ENCODE measurements at places on chromosomes 6 and 20.
A peak's percentile ranks its signal among the peaks of the same experiment; 100 is the strongest.

GRCh38 chr6:11672256-11672655 lies 106.3 kb downstream of the ADTRP start:
- DNase-seq: no peak

DNA sequence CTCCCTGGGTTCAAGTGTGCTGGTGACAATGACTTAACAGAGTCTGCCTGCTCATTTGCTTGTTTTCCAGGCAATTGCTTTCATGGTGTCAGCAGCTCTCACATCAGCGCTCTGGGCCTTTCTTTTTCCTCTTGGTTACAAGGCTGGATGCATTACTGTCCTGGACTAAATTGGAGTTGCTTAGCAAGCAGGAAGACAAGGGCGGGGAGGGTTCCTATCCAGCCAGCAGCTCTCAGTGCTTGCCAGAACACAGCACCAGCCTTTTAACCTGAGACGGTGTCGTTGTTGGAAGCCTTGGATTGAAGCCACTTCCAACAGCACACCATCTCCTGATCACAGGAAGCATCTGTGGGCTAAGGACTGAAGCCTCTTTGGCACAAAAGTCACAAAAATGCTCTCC lies 606.9 kb downstream of the CDH26 start:
- no peak for DNase-seq

GRCh38 chr6:15389765-15390723 lies 144.2 kb downstream of the JARID2 start:
- no peak for DNase-seq

GRCh38 chr6:138662471-138662870 lies 111.1 kb upstream of the CCDC28A start:
- DNase-seq: no peak

GRCh38 chr20:61254881-61255626 lies 3.0 kb downstream of the CDH4 start:
- DNase-seq: no peak

DNA sequence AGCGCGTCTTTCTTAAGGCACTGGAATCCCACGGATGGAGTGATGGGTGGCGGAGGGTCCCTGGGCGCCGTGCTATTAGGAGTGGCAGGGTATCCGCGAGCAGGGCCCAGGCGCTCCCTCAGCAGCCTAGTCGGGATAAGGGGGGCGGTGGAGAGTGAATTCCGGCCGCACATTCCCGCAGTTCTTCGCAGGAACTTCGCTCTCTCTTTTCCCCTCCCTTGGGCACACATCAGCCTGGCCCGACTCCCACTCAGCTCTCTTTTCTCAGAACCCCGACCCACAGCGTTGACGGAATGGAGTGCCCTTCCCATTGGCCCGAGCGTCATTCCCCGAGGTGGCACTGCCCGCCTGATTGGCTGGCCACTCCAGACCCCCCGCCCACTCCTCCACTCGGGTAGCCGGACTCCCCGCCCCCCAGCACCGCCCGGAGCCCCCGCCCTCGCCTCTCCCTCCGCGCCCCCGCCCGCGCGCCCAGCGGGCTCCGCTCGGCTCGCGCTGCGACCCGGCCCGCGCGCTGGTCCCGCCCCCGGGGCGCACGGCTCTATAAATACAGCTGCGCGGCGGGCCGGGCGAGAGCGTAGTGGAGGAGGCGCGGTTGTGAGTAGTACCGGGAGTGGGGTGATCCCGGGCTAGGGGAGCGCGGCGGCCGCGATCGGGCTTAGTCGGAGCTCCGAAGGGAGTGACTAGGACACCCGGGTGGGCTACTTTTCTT lies at the start of gene ID4:
Gene ID4 (plus strand): TSS at position 572 of the 712 bp plus-strand sequence. CDS start 385 bp downstream, outside the sequence.
- DNase-seq: peak; percentile 94

GRCh38 chr6:110856296-110856695 lies 18.3 kb upstream of the AMD1 start:
- no peak for DNase-seq

DNA sequence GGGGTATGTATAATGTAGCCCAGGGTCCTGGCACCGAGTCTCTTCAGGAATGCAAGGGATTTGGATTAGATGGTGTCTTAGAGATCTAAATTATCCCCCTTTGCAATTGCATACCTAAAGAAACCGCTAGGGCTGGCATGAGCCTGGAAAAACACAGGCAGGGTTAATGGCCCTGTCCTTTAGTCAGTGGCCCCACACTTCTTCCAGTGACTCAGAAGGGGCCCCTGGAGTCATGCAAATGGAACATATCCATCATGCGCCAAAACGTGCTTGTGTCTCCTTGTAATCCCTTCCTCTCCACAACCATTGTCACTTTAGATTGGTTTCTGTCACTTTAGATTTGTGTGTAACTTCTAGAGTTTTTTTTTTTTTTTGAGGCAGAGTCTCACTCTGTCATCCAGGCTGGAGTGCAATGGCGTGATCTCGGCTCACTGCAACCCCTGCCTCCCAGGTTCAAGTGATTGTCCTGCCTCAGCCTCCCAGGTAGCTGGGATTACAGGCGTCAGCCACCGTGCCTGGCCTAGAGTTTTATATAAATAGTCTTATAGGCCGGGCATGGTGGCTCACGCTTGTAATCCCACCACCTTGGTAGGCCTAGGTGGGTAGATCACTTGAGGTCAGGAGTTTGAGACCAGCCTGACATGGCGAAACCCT lies 8.7 kb upstream of the MYBL2 start:
- DNase-seq: no peak

- DNase-seq: no peak
These were observed 124.4 kb upstream of the EDN1 start for GRCh38 chr6:12165722-12166280.

DNA sequence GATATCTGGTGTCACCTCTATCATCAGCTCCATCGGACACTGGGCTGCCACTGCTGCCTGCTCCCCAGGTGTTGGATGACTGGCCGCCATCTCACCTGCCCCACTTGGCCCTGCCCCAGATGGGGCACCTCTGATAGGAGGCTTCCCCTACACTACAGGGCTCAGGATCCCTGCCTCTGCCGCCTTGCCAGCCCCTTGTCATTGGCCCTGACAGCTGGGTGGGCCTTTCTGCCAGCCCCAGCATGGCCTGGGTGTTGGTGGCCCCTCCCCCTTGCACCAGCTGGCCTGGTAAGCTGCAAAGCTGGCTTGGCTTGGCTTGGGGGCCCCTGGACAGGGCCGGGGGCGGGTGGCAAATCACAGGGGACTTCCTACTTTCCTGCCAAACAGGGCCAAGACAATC lies 10.6 kb downstream of the PACSIN1 start:
- DNase-seq: no peak

DNA sequence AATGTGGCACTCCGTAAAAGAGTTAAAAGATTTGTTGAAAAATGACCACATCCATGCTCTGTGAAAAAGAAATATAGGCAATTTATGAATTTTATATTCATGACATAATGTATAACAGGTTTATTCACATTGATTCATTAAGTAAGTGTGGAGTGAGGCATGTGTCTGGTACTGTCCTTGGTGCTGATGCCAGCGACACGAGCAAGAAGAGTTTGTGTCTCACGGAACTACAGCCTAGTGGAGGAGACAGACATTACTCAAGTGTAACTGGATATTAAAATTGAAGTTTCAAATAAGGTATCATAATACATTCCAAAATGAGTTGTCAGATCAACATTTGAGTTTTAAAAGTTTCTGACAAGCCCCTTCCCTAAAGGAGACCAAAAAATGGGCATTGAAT lies 158.2 kb upstream of the PRND start:
- DNase-seq: no peak

DNA sequence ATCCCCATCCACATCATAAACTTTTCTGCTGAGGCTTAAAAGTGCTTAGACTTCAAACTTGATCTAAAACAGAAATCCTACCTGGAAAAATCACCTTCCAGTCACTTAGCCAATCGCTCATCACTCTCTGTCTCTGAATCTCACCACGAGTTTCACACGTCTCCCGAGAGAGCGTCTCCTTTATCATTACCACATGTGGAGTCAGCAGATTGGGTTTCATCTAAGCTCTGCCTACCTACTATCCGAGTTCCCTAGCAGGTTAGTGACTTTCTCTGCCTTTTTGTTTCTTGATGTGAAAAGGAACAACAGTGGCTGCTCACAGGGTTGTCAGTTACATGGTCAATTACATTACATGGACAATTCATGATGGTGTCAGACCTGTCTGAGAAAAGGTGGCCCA lies 286.2 kb downstream of the ESR1 start:
- DNase-seq: no peak

DNA sequence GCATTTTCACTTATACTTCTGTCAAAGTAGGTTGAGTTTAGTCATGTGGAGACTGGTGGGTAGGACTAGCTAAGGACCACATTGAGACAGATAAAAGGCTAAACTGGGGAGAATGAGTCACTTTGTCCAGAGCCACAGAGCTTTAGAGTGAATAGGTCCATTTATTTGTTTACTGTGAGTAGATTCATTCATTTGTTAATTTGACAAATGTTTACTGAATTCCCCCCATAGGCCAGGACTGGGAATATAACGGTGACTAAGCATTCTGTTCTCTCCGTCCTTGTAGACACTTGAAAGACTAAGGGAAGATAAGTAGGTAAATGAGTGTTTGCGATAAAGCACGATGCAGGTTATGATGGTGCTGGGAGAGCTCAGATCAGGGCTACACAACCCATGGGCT lies 699.7 kb upstream of the ID4 start:
- no peak for DNase-seq

DNA sequence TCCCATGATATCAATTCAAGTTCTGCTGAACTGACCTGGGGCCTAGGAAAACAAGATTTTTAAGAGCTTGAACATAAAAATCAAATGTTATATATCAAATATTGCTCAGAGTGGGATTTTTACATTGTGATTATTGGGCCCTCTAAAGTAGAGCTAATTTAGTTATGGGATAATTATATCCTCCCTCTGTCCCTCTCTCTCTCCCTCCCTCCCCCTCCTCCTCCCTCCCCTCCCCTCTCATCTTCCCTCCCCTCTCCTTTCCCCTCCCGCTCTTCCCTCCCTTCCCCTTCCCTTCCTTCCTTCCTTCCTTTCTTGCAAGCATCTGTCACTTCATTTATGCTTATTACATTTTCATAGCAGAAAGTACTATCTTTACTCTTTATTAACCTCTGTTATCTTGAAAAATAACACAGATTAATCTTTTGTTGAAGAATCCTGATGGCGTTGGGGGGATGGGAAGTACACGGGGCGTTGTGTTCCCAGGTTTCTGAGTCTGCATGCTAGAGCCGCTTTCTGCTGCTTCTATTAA lies 32.8 kb downstream of the KIF25 start:
- no peak for DNase-seq

DNA sequence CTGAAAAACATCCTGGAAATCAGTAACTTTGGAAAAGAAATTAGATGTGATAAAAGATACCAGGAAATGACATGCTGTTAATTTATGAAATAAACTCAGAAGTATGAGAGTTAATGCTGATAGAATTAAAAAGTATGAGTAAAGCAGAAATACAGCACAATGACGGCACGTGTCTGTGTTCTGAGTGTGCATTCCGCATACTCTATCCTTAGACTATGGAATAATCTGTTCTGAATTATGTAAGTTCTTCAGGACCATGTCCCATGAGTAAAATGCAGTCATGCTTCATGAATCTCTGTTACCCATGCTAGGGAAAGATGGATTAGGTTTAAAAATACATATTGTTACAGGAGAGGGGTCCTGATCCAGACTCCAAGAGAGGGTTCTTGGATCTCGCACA lies 21.7 kb downstream of the HECA start:
- no peak for DNase-seq

DNA sequence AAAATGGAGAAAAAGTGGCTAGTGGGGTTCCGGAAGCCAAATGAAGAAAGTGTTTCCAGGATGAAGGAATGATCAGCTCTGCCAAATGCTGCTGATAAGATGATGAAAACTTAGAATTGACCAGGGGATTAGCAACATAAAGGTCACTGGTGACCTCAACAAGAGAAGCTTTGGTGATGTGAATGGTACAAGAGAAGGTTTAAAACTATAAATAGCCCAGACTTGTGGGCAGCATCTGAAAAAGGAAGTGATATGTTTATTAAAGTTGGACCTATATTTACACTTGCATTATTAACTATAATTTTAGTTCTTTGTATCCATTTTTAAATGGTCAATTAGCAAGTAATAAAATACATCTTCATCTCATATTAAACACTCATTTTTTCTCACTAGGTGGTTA lies 45.1 kb downstream of the CGA start:
- no peak for DNase-seq

GRCh38 chr6:66623050-66623449 lies 916.0 kb upstream of the EYS start:
- no peak for DNase-seq

GRCh38 chr20:59839400-59839799 lies 94.0 kb downstream of the SYCP2 start:
- no peak for DNase-seq

GRCh38 chr6:5749651-5750215 lies 257.0 kb downstream of the NRN1 start:
- no peak for DNase-seq

GRCh38 chr6:169156108-169156792 lies 97.4 kb downstream of the THBS2 start:
- DNase-seq: no peak

GRCh38 chr6:13560651-13561044 lies 13.8 kb upstream of the SIRT5 start:
- DNase-seq: no peak

GRCh38 chr6:35259948-35260590 lies 534 bp downstream of the ZNF76 start:
- DNase-seq: no peak

- no peak for DNase-seq
These were observed 11.8 kb upstream of the BPIFB6 start for GRCh38 chr20:33019465-33020277.

DNA sequence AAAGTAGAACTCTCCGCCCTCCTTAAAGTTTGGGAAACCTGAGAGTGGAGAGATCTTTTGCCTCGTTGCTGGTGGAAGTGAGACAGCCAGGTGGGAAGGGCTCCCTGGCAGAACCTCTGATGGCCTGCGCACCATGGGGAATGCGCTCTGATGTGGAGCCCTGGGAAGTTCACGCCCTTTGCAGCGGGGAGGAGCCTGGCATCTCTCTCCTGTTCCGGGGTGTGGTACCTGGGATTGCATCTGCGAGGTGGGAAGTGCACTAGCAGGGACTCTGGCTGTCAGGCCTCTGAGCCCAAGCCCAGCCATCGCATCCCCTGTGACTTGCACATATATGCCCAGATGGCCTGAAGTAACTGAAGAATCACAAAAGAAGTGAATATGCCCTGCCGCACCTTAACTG lies 159.8 kb downstream of the AKAP7 start:
- DNase-seq: no peak

DNA sequence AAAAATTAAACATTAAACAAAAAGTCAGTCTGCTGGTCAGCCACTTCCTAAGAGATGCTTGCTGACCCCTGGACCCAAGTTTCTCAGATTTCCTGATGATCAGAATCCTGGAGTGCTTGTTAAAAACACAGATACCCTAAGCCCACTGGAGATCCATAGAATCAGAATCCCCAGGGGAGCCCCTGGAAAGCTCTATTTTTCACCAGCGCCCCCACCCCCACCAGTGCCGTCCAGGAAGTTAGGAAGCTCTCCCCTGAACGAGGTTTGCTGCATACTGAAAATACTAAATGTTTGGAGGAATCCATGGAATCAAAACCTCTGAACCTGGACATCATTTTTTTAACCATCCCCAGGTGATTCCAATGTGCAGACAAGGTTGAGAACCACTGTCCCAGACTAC lies 69.2 kb downstream of the BFSP1 start:
- no peak for DNase-seq

GRCh38 chr20:58216334-58216733 lies 12.1 kb downstream of the ANKRD60 start:
- DNase-seq: no peak

- DNase-seq: no peak
These were observed 7.2 kb downstream of the BTBD9 start for GRCh38 chr6:38632490-38632889.

- no peak for DNase-seq
These were observed 53.6 kb upstream of the CST7 start for GRCh38 chr20:24895431-24895830.

- DNase-seq: no peak
These were observed 11.0 kb upstream of the NOL7 start for GRCh38 chr6:13604135-13604534.

Data from AG09319 (cell line).